NCI-H1694 treated with DMSO at 0.1 percent for 48 hours (cell line): ENCODE measurements at places on chromosomes 5 and 9.
A peak's percentile ranks its signal among the peaks of the same experiment; 100 is the strongest.

- DNase-seq = no peak
Measured at GRCh38 chr5:90897618-90898017, 339.0 kb downstream of the ADGRV1 start.

DNA sequence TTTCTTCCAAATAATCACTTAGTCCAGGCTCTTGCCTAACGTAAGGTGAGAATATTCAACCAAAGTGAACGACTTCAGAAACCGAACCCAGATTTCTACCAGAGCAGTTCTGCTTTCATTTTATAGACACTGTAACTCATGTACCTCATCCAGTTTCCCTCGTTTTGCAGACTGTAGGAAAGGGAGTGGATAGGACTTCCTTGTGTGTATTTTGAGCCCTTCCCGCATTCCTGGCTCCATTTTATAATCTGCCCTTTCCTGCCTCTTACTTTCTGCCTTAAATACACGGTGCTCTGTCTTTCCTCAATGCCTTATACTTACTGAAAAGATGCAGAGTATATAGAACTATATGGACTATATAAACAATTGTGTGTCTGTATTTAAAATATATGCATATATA lies 20.8 kb downstream of the MINAR2 start:
- DNase-seq = no peak

DNA sequence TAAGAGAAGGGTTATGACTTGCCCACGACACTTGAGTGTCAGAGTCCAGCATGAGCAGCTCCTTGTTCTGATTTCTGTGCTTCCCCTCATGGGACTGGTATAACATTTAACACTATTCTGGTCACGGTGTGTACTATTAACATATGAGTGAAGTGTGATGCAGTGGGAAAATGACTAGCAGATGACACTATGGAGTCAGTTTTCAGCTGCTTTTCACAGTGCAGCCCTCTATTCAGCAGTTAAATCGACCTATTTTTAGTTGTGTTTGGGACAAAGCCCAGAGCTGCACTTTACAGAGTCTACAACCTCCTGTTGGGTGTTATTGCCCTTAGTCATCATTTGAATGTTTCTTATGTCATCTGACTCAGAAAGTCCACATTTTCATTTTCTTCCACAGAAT lies 59.1 kb downstream of the CHSY3 start:
- DNase-seq = no peak

- DNase-seq = no peak
Measured at GRCh38 chr9:122033775-122034373, 59.2 kb downstream of the TTLL11 start.

DNA sequence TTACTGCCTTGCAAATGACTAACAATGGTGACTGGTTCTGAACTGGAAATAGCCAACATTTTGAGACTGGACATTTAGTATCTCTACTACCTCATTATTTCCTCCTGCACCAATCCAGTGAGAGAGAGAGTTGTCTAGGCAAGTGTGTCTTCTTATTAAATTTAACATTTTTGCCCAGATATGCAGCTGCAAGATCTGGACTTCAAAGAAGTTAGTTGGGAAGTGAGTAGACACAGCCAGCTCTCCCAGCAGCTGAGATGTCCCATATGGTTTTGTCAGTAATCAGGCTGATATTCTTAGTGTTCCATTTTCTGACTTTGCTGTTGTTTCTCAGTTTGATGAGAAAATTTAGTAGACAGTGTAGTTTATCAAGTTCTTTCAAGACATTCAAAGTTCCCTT lies 1778.8 kb upstream of the CDH6 start:
- no peak for DNase-seq

DNA sequence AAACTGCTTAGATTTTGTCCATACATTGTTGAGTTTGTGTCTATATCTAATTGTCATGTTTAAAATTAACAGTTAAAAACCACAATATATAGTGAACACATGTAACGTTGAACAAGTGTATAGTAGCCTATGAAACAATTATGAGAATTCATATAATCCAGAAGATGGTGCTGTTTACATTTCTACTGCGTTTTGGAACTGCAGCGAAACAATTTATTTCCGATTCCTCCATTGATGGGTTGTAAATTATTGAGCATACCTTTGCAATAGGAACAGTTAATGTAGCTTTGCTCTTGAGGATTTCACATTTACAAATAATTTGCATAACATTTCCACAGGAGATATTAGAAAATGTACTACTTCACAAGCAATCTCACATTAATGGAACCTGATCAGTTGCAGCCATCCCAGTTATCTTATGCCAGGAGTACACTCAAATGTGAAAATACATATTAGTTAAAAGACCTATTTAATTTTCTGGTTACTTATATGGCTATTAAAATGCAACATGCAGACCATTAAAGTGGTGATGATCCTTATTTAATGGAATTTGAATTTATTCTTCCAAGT lies 411.8 kb downstream of the CDH10 start:
- peak; percentile 42 for DNase-seq

DNA sequence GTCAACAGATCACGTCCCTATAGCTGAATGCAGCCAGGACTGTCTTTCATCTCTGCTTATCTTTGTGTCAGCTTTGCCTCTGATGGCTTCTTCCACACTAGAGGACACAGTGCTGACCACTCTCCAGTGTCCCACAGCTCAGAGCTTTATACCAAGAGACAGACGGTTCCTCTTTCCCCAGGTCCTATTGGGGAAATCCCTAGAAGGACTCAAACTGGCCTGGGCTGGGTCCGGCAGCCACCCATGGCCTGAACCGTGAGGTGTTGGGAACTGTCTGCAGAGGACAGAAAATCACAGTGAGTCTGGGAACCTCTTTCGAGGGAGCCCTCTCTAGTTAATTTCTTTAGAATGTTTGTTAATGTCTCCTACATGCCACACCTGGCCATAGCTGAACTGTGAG lies 68.3 kb upstream of the SHB start:
- no peak for DNase-seq

GRCh38 chr5:892394-893136 lies at the start of the genes BRD9 and TRIP13:
Gene BRD9 (minus strand): TSS chr5:892801. CDS start chr5:892657, 144 bp downstream.
Gene TRIP13 (plus strand): TSS chr5:892884. CDS start chr5:892999, 115 bp downstream.
- DNase-seq = peak; percentile 66
